ENCODE measurements at places on chromosomes 5 and 9.

DNA sequence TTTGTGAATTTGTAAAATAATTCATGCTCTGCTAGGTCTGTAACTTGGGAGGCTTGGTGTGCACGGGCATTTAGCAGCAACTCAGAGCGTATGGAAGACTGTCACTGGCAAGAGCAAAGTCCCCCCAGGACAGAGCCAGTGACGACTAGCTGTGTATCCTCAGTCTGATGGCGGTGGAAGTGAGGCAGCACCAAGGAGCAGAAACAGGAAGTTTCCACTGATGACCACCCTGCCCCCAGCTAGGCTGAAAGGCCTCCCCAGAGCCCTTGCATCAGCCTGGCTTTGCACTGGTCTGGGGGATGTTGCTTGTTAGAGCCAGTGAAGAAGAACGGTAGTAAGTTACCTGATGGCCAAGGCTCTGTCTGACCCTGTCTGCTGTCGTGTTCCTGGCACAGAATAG lies 66.8 kb upstream of the ABL1 start:
- DNase-seq, result peak; percentile 44

GRCh38 chr5:74934949-74935751 lies 69.0 kb upstream of the FAM169A start:
- peak; percentile 77 for DNase-seq

DNA sequence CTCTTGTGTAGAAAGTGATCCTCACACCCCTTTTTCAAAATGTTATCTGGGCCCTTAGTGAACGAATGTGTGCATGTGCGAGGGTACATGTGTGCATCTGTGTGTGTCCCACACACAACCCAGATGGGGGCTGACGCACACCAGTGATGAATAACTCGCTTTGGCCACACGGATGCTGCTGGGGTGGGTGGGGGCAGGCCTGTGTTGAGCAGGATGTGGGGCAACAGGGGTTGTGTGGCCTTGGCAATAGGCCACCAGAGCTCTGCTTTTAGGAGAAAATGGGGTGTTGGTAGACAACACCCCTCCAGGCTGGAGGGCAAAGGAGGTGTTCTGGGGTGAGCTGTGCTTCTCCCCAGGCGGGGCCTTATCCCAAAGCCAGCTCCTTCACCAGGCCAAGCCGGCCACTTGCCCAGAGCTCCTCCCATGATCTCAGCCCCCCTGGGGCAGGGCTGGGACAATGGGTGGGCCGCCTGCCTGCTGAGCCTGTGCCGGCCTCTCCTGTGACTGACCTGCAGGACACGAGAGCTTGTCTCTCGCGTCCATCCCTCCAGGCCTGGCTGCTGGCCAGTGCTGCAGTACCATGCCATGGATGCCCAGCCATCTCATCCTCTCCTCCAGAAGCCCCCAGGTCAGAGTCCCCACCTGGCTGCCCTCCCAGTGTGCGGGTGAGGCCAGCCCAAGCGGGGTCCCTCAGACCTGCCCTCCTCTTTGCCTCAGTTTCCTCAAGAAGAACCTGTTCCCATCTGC lies 1.7 kb downstream of the DBN1 start:
- no peak for DNase-seq

- no peak for DNase-seq
These were observed 4.7 kb upstream of the PSMB7 start for GRCh38 chr9:124419832-124420489.

DNA sequence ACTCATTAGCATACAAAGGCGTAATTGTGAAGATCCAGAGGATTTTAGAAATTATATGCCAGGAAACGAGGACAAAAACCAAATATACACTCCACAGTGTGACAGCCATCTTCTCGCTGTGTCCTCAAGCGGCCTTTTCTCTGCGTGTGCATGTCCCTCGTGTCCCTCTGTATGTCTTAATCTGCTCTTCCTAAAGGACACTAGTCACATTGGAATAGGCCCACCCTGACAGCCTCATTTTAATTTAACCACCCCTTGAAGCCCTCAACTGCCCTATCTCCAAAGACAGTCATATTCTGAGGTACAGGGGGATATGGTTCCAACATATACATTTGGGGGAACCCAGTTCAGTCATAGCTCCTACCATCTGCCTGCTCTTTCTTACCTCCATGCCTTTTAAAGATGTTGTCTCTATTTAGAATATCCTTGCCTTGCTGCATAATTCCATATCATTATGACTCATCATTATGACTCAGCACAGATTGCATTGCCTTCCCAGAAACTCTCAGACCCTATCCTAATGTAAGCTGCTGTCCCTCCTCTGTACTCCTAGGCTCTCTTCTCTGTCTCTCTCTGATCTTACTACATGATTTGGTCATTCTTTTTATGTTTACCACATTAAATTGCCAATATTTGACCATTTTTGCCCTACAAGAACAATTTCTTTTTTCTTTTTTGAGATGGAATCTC lies 210.9 kb downstream of the AOPEP start:
- DNase-seq, result no peak

GRCh38 chr5:113524927-113525326 lies 11.4 kb downstream of the YTHDC2 start:
- peak; percentile 11 for DNase-seq

DNA sequence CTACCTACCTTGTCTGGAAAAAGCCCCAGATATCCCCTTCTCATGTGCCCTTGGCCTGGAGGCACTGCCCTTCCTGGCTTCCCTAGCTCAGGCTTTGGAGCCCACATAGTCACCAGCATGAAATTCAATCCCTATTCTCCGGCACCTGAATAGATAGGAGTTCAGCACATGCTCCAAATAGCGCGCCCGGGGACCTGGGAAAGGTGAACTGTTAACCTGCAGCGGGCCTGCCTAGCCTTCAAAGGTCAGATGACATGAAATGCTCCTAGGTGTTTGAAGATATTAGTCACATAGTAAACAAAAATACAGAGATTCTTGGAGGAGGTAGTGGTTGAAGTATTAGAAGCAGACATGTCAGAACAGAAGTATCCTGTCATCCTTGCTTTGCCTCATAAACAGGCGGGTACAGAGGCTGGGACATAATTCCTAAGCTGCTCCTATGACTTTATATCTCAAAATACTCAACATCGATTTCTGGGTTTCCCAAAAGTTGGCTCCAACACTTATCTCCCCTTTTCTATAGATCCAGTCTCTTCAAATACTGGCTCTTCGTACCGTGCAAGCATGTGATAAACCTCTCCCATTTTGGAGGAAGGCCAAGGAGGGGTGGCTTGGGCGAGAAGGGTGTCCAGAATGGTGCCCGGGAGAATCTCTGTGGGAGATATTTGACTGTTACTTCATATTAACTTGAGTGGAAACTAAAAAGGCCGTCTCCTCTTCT lies 88.0 kb upstream of the ANKH start:
- DNase-seq, result no peak

DNA sequence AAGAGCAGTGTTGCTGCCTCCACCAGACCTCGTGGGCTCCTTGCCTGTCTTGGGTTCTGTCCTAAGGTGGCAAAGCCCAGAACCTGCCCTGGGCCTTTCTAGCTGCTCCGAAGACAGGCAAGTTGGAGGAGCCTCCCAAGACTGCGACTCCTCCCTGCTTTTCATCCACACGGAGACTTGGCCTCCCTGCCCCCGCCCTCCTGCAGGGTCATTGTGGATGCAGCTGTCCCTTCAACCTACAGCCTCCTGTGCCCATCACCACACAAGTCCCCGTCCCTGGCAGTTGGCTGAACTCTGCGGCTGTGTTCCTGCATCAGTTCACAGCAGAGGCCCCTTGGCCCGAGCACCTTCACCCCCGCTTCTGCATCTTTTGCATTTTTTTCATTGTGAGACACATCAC lies 59.2 kb downstream of the WNK2 start:
- no peak for DNase-seq

GRCh38 chr5:111163000-111163399 lies 61.2 kb upstream of the CAMK4 start:
- DNase-seq, result no peak

DNA sequence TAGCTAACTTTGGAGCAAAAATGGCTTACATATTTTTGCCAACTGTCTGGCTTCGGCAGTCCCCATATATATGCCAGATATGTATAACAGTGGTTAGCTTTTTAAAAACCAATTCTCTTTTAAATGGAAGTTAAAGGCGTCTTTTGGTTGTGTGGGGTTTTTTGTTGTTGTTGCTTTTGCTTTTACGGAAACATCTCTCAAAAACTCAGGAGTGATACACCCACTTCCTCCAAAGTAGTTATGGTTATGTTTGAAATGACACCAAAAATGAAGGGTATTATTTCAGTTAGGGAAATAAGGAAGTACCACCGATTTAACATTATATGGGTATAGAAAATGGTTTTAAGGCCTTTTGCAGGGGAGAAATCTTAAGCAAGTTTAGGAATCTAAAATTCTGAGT lies 2.3 kb downstream of the CNOT8 start:
- no peak for DNase-seq

DNA sequence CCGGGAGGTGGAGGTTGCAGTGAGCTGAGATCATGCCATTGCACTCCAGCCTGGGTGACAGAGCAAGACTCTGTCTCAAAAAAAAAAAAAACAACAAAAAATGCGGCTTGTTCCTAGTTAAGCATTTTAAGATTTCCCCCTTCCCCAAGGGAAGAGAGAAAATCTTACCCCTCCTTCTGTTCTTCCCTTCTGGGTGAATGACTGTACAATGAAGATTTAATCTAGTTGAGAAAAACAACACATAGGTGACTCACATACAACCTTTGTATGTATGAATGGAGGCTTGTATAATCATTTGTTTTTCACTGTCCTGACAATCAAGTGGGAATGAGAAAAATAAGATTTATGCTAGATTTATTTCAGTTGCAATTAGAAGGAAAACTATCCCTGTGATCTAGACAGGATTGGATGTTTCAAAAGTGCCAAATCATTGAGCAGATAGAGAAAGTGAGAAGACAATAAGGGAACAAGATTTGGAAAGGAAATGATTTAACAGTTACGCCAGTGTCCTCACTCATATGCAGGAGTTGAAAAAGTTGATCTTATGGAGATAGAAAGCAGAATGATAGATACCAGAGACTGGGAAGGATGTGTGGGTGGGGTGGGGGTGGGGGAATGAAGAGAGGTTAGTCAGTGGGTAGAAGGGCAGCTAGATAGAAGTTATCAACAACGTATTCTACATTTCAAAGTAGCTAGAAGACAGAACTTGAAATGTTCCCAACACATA lies 16.7 kb downstream of the GDA start:
- no peak for DNase-seq

- no peak for DNase-seq
These were observed 5.2 kb upstream of the NKD2 start for GRCh38 chr5:1003296-1003937.

- no peak for DNase-seq
These were observed 1.3 kb downstream of the EDIL3 start for GRCh38 chr5:84383296-84383815.

DNA sequence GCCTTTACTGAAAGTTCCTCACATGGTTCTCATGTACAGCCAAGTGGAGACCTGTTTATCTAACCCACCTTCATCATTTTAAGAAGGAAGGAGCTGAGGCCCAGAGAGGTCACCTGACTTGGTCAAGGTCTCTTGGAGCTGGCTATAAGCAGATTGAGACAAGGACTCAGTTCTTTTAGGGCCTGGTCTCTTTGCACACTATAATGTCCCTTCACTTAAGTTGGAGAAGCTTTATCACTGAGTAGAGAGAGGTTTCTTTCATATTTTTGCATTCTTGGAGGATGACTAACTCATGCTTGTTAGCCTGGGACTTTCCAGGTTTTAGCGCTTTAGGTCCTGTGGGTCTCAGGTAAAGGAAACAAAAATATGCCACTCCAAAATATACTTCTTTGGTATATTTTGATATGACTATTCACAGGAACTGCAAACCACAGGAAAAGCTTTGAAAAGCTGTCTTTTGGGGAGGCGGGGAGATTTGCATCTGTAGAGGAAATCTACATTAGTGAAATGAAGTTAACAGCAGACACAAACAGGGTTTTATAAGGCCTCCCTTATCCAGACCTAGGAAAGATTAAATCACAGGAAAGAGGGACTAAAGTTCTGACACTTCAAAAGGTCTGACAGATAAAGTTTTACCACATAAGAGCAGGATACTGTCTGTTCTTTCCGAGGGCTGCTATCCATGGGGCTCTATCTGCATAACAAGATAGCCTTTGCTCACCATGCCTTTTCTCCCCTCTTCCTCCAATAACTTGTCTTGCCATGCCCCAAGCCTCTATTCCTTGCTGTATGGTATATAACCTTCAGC lies 95.8 kb upstream of the ANKRD55 start:
- no peak for DNase-seq

- DNase-seq, result no peak
These were observed 31.9 kb upstream of the GOLPH3 start for GRCh38 chr5:32206053-32206452.

DNA sequence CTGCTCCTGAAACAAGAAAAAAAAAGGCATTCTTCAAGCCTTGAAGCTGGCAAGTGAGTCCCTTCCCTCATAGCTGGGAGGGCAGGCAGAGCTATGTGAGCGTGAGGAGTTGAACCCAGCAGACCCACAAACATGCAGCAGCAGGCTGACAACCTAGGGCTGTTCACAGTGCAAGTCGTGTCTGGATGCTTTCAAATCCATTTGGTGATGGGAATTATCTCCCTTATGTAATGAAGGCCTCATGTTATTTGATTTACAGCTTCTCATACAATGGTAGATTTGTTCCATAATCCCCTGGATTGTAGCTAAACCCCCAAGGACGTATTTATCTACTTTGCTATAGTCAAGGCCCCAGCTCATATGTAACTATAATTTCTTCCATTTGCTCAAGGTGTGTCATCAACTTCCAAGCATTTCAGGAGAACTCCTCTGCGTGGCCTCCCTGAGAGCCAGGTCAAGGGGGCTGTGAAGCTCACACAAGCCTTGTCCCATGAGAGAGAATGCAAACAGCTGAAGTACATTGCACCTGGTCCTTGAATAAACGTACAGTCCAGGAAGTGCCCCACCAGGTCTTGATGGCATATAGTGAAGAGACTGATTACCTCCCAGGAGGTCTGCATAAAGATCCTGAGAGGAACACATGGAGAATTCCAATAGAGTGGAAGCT lies 124.8 kb upstream of the SLC1A3 start:
- DNase-seq, result no peak

DNA sequence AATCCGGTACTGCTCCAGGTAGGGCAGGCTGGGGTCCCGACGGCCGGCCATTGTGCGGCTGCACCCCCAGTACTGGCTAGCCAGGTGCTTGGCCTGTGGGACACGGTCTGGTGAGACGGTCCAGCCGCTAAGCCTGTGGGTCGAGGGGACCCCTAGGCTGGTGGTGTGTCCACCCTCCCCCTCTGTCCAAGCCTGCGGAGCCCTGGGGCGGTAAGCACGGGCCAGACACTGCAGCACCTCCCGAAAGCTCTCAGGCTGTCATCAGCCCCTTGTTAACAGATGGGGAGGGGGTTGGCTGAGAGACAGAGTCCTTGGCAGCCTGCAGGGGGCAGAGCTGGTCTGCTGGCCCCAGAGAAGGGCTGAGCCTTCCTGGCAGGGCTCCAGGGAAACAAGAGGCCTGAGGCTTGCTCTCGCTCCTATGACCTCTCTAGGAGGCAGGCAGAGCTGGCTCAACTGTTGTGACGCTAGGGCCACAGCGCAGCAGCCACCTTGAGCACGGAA lies 11.8 kb upstream of the MRNIP start:
- DNase-seq, result no peak

- DNase-seq, result no peak
These were observed 41.6 kb upstream of the ALDOB start for GRCh38 chr9:101477214-101477613.

DNA sequence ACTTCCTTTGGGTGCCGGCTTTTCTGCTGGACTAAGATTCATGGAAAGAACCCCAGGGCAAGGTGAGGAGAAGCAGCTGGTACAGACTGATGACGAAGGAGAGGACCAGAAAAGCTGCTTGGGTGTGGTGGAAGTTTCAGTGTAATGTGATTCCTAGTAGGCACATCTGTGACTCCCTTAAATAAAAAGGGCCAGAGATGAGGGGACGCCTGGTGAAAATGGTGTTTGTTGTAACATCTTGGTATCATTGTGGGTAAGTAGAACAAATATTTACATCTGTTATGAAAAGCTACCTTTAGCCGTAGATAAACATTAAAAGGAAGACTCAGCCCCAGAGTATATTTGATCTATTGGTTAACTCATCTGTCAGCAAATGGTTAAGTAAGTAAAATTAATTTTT lies 33.8 kb downstream of the OTULINL start:
- DNase-seq, result no peak

Data from GDM1 (cell line).